A549 treated with ZK216348 at 1 μM for 4 hours (cell line): ENCODE measurements at places on chromosomes 5 and 9. TPM values are rescaled to one million over a fixed set of nuclear protein-coding genes. Genes with fewer than 3 reads are reported as not detected.

Gene CYLC2
- not detected in 5 replicates for total RNA-seq

Gene CSF2
- total RNA-seq: 0.20 to 0.56 TPM (median 0.36 TPM) in 3 of 5 replicates, not detected in the others

Gene CNTNAP3
- 7.4 to 12.7 TPM (median 9.9 TPM) in 5 replicates for total RNA-seq

Gene PCDHB8
- total RNA-seq: 0.20 to 0.40 TPM (median 0.37 TPM) in 4 of 5 replicates, not detected in the other

Gene LURAP1L
- total RNA-seq: 17.8 to 27.0 TPM (median 22.9 TPM) in 5 replicates

Gene GTF2H2C
- total RNA-seq: 28.1 to 43.6 TPM (median 33.3 TPM) in 5 replicates

Gene CNTLN
- total RNA-seq: 3.5 to 6.7 TPM (median 5.5 TPM) in 5 replicates

Gene EIF4EBP3
- total RNA-seq: 1.8 to 3.2 TPM (median 2.2 TPM) in 5 replicates

Gene SH3GL2
- total RNA-seq: 0.05 to 0.21 TPM (median 0.13 TPM) in 3 of 5 replicates, not detected in the others

Gene ITGA2
- 11.7 to 21.3 TPM (median 17.2 TPM) in 5 replicates for total RNA-seq

Gene OR1Q1
- total RNA-seq: 0.15 TPM in 1 of 5 replicates, not detected in the others

Gene FOXD4L6
- not detected in 5 replicates for total RNA-seq

Gene PCDHB11
- 0.05 to 0.20 TPM (median 0.08 TPM) in 4 of 5 replicates, not detected in the other for total RNA-seq

Gene TPPP
- 4.5 to 7.6 TPM (median 6.0 TPM) in 5 replicates for total RNA-seq

Gene C9orf153
- 0.14 to 0.46 TPM (median 0.35 TPM) in 4 of 5 replicates, not detected in the other for total RNA-seq

Gene FBP2
- 0.11 TPM in 1 of 5 replicates, not detected in the others for total RNA-seq

Gene SLC25A2
- not detected in 5 replicates for total RNA-seq

Gene LCN12
- total RNA-seq: 0.41 to 2.0 TPM (median 1.0 TPM) in 5 replicates

Gene QRFP
- total RNA-seq: not detected in 5 replicates

Gene PCDHGA11
- total RNA-seq: 0.05 to 0.07 TPM in 2 of 5 replicates, not detected in the others

Gene MOB3B
- total RNA-seq: 6.9 to 11.2 TPM (median 9.3 TPM) in 5 replicates

Gene FOXD4L3
- 0.25 TPM in 1 of 5 replicates, not detected in the others for total RNA-seq

Gene TLR4
- total RNA-seq: 0.05 to 0.16 TPM (median 0.13 TPM) in 5 replicates

Gene THBS4
- 0.14 to 0.19 TPM in 2 of 5 replicates, not detected in the others for total RNA-seq

Gene OCLN
- 9.6 to 15.3 TPM (median 10.1 TPM) in 5 replicates for total RNA-seq

Gene TPD52L3
- total RNA-seq: not detected in 5 replicates

Gene ACO1
- 26.4 to 30.1 TPM (median 27.5 TPM) in 5 replicates for total RNA-seq

Gene SCGB3A2
- not detected in 5 replicates for total RNA-seq

Gene NPDC1
- 26.4 to 93.7 TPM (median 81.5 TPM) in 5 replicates for total RNA-seq

Gene CMBL
- total RNA-seq: 20.1 to 24.5 TPM (median 22.2 TPM) in 5 replicates

Gene SLC38A9
- total RNA-seq: 21.0 to 32.7 TPM (median 23.8 TPM) in 5 replicates

Gene ARID3C
- 0.13 to 0.23 TPM (median 0.19 TPM) in 3 of 5 replicates, not detected in the others for total RNA-seq

Gene PTGS1
- 1.3 to 1.6 TPM (median 1.6 TPM) in 5 replicates for total RNA-seq

Gene RANBP3L
- total RNA-seq: 0.06 TPM in 1 of 5 replicates, not detected in the others

Gene FRMPD1
- 0.02 to 0.06 TPM (median 0.04 TPM) in 4 of 5 replicates, not detected in the other for total RNA-seq

Gene IL7R
- 0.19 to 0.55 TPM (median 0.35 TPM) in 5 replicates for total RNA-seq

Gene PCDHB4
- total RNA-seq: 0.06 to 0.12 TPM (median 0.09 TPM) in 4 of 5 replicates, not detected in the other

Gene GABRA6
- not detected in 5 replicates for total RNA-seq

Gene LCN1
- 0.53 TPM in 1 of 5 replicates, not detected in the others for total RNA-seq

Gene GFI1B
- total RNA-seq: not detected in 5 replicates

Gene GARNL3
- 1.8 to 3.3 TPM (median 2.8 TPM) in 5 replicates for total RNA-seq
